Endodermal cell (in vitro differentiated cells): ENCODE measurements at places on chromosomes 2 and 18. TPM values are rescaled to one million over a fixed set of nuclear protein-coding genes. Genes with fewer than 3 reads are reported as not detected.

GRCh38 chr2:209029249-209029648, 394.6 kb upstream of the MAP2 start:
- no peaks in the 10 kb centered on the region for H3K27me3 ChIP-seq
- no peaks in the 10 kb centered on the region for H3K36me3 ChIP-seq
- no peak overlapping the region for H3K27ac ChIP-seq
- H3K4me3 ChIP-seq = no peak overlapping the region
- DNase-seq = no peak

DNA sequence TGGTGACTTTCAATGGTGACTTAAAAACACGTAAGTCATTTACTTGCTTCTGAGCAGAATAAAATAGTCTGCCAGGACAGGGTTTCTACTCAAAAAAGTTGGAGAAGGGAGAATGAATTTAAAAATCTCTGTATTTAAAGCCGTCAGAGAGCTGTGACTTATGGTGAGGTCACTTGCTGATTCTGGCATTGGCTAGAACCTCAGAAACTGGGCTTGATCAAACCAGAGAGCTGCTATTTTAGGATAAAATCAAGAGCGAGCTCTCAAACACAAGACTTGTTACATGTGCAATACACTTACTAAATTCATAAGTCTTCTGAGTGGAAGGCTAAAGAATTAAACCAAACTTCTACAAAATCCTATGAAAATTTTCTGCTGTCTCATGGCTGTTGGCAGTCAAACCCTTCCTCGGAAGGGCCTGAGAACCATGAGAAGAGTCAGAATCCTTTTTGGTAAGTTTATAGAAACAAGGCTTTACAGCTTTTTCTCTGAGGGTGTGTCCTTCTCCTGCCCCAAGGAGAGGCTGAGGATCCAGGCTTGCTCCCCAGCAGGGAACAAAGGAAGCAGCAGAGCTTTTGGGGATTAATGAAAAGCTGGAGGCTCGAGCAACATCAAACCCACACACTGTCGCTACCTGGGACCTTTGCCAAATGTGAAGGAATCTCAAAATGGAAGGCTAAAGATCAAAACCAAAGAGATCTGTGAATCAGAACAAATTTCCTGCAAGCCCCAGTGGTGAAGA, 816.4 kb downstream of the SOCS6 start:
- no peaks in the 10 kb centered on the region for H3K4me1 ChIP-seq
- H3K4me3 ChIP-seq = peak overlapping the region; percentile 29
- H3K27me3 ChIP-seq = no peaks in the 10 kb centered on the region
- H3K27ac ChIP-seq = no peak overlapping the region

GRCh38 chr2:224865016-224865415, 148.9 kb upstream of the CCDC195 start:
- H3K27me3 ChIP-seq = no peaks in the 10 kb centered on the region
- no peaks in the 10 kb centered on the region for H3K36me3 ChIP-seq
- H3K4me3 ChIP-seq = no peak overlapping the region
- H3K4me1 ChIP-seq = no peaks in the 10 kb centered on the region
- no peak overlapping the region for H3K27ac ChIP-seq

- H3K36me3 ChIP-seq = no peaks in the 10 kb centered on the region
- H3K4me1 ChIP-seq = peaks cover 7% of the 10 kb centered on the region
- no peak for DNase-seq
Observed at GRCh38 chr2:46258937-46259776, 38.0 kb upstream of the EPAS1 start.

DNA sequence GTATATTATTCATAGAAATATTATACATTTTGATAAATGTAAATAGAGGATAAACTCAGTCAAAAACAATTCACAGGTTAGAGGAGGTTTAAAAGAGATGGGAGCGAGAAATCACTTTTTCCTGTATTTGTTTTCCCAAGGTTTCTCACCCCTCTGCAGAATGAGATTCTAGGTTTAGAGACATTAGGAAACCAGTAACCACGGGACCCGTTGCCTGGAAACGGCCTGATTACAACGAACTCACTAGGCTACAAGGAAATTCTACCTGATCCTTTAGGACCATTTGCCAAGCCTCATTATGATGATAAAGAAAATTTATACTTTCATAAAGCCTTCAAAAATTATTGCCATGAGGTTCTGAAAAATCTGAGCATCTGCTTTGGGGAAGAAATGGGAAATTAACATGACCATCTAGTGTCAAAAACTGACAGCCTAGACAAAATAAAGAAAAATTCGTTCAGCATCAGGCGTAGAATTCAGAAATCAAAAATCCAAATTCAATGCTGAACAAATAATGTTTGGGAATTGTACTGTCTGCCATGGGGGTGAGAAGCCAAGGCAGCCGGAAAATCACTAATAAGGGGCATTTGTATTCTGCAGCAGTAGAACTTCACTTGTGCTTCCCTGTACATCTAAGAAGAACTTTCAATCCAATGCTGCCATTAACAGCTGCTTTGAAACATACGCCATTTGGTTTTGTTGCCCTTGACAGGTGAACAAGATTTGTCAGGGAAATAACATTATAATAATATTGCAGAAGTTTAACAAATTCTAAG, 262.3 kb downstream of the NRXN1 start:
- H3K4me3 ChIP-seq = no peak overlapping the region
- H3K4me1 ChIP-seq = peaks cover 28% of the 10 kb centered on the region
- no peaks in the 10 kb centered on the region for H3K36me3 ChIP-seq
- peak; percentile 59 for DNase-seq
- no peaks in the 10 kb centered on the region for H3K27me3 ChIP-seq
- no peak overlapping the region for H3K27ac ChIP-seq

- no peaks in the 10 kb centered on the region for H3K27me3 ChIP-seq
- no peak overlapping the region for H3K27ac ChIP-seq
- H3K4me3 ChIP-seq = no peak overlapping the region
- no peak for DNase-seq
Observed at GRCh38 chr18:56933472-56933871, 213.4 kb upstream of the BOD1L2 start.

- H3K4me3 ChIP-seq = no peak overlapping the region
- H3K36me3 ChIP-seq = no peaks in the 10 kb centered on the region
- H3K27me3 ChIP-seq = no peaks in the 10 kb centered on the region
- no peak overlapping the region for H3K27ac ChIP-seq
Observed at GRCh38 chr2:165675551-165675968, 118.5 kb downstream of the GALNT3 start.

DNA sequence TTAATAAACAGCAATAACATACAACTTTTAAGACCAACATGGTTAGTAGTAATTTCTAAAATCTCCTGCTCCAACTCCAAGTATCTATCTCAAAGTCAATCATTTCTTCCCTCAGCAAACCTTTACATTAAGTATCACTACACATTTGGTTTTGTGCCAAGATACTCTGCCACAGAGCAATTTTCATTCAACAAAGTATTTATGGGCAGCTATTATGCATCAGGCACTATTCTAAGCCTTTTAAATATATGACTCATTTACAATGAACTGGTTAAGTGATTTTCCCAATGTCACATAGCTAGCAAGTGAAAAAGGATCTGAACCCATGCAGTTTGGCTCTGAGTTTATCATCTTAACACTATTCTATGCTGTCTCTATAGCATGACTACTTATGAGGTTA, 264.3 kb downstream of the NOL4 start:
- H3K4me1 ChIP-seq = no peaks in the 10 kb centered on the region
- H3K36me3 ChIP-seq = no peaks in the 10 kb centered on the region
- no peak for DNase-seq
- no peak overlapping the region for H3K27ac ChIP-seq
- peaks cover 21% of the 10 kb centered on the region for H3K27me3 ChIP-seq

DNA sequence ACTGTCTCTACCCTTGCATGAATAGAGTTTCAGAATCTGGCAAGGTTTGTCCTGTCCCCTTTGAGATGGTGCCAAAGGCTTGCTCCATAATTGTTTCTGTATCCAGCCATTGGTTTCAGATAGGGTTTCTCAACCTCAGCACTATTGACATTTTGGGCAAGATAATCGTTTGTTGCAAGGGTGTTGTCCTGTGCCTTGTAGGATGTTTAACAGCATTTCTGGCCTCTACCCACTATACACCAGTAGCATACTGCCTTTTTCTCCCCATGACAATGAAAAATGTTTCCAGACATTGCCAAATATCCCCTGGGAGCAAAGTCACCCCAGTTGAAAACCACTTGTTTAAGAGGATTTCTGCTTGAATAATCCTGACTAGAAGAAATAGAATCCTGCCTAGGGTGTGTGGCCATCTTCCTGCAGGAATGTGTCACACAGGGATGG, 126.8 kb downstream of the CDC42EP3 start:
- no peak overlapping the region for H3K4me3 ChIP-seq
- no peaks in the 10 kb centered on the region for H3K27me3 ChIP-seq
- no peak overlapping the region for H3K27ac ChIP-seq

GRCh38 chr2:238587776-238588660, 161.3 kb downstream of the ASB1 start:
- H3K4me1 ChIP-seq = no peaks in the 10 kb centered on the region
- H3K36me3 ChIP-seq = no peaks in the 10 kb centered on the region
- H3K27me3 ChIP-seq = no peaks in the 10 kb centered on the region
- DNase-seq = no peak

DNA sequence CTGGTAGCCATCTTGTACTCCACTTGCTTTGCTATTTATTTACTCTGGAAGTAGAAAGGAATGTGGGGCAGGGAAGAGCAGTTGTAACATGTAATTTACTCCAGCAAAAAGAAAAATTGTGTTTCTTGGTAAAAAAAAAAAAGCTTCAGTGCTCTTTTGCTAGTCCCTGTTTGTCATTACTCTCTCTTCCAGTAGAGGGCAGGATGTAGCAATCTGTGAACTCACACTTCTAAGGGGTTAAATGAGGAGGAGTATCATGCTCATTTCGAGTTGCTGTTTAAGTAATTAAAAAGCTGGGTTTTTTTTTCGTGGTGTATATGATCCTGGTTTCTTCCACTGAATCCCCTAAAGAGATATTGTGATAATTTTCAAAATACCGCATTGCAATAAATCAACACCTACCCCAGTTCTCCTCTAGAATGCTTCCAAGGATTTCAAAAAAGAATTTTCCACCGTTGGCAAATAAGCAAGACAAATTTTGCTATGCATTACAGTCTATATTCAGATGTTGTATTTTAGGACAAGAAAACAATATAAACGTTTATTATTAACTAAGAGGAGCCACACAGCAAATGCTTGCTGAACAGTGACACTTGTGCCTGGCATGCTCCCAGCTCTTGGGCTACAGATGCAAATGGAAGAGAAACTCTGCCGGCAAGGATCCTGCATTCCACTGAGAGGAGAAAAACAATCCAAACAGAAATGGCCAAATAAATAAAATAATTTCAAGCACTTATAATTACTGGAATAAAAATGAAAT, 261.6 kb downstream of the ASXL3 start:
- peaks cover 18% of the 10 kb centered on the region for H3K27me3 ChIP-seq
- no peak overlapping the region for H3K4me3 ChIP-seq
- DNase-seq = no peak
- H3K4me1 ChIP-seq = peaks cover 9% of the 10 kb centered on the region

GRCh38 chr2:166419616-166419934, 43.8 kb upstream of the SCN9A start:
- H3K27me3 ChIP-seq = no peaks in the 10 kb centered on the region
- no peak for DNase-seq
- no peak overlapping the region for H3K27ac ChIP-seq
- H3K4me1 ChIP-seq = no peaks in the 10 kb centered on the region
- H3K36me3 ChIP-seq = no peaks in the 10 kb centered on the region

- no peak overlapping the region for H3K4me3 ChIP-seq
- no peak for DNase-seq
- H3K4me1 ChIP-seq = peaks cover 40% of the 10 kb centered on the region
- H3K27me3 ChIP-seq = no peaks in the 10 kb centered on the region
- peaks cover 86% of the 10 kb centered on the region for H3K36me3 ChIP-seq
Observed at GRCh38 chr2:128312411-128312810, 6.3 kb downstream of the HS6ST1 start.

GRCh38 chr2:164928101-164928673, 27.1 kb downstream of the SLC38A11 start:
- DNase-seq = no peak
- no peaks in the 10 kb centered on the region for H3K27me3 ChIP-seq
- no peaks in the 10 kb centered on the region for H3K36me3 ChIP-seq
- no peak overlapping the region for H3K27ac ChIP-seq
- no peaks in the 10 kb centered on the region for H3K4me1 ChIP-seq
- no peak overlapping the region for H3K4me3 ChIP-seq

DNA sequence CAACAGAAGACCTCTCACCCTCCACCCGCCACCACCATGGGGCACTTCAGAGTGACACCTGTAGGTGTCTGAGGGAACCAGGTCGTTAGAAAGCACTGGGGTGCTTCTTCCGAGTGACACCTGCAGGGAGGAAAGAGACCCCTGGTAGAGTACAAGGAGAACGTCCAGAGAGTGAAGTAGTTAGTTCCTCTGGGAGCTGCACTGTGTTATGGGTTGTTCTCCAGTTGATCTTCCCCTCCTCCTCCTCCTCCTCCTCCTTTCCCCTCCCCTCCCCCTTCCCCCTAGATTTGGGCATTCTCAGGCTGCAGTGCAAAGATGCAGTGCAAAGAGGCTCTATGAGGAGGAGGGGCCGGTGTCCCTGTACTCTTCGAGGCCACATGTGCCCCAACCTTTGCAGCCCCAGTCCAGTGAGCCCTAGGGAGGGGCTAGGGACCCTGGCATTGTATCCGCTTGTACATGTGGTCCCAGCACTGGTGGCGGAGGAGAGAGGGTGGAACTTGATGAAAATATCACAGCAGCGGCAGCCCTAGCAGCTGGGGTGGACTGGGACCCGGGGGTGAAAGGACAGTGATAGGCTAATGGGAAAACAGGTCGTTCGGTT, 850 bp downstream of the DNAJB2 start:
- peaks cover 40% of the 10 kb centered on the region for H3K36me3 ChIP-seq
- H3K27me3 ChIP-seq = no peaks in the 10 kb centered on the region
- DNase-seq = peak; percentile 87
- peak overlapping the region; percentile 95 for H3K27ac ChIP-seq

DNA sequence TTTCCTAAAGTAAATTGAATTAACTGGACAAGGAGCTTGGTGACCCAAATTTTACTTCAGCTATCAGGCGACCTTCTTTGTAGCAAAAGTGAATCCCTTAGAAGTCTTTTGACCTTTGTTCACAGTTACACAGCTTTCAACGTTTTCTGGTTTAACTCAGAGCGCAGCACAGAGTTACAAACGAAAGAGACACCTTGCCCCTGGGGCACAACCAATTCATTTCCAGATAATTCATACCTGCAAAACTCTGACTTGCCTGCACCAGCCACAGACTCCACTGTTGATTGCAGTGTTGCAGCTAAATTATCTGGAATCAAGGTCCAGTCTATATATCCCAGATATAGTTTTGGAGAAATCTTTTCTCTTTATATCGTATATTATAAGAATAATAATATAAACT, 358.6 kb upstream of the VWC2L start:
- no peak for DNase-seq
- no peak overlapping the region for H3K4me3 ChIP-seq
- H3K27ac ChIP-seq = no peak overlapping the region
- H3K27me3 ChIP-seq = no peaks in the 10 kb centered on the region

RASGRP3 gene
- 0.27 TPM in 1 of 2 replicates, not detected in the other for total RNA-seq

TMEM198 gene
- 3.9 and 4.1 TPM in 2 replicates for total RNA-seq

PRKAG3 gene
- not detected in 2 replicates for total RNA-seq

ABCB11 gene
- 0.04 TPM in 1 of 3 replicates, not detected in the others for total RNA-seq

CDK5R2 gene
- total RNA-seq = 0.54 and 0.81 TPM in 2 replicates

G6PC2 gene
- total RNA-seq = not detected in 3 replicates

SLC39A10 gene
- total RNA-seq = 113 and 116 TPM in 2 replicates
